Fibroblast of skin of right quadriceps (primary cell): ENCODE measurements at places on chromosomes 6 and 20.

GRCh38 chr6:82521369-82521768, 157.8 kb downstream of the TPBG start:
- DNase-seq = peak; percentile 6

DNA sequence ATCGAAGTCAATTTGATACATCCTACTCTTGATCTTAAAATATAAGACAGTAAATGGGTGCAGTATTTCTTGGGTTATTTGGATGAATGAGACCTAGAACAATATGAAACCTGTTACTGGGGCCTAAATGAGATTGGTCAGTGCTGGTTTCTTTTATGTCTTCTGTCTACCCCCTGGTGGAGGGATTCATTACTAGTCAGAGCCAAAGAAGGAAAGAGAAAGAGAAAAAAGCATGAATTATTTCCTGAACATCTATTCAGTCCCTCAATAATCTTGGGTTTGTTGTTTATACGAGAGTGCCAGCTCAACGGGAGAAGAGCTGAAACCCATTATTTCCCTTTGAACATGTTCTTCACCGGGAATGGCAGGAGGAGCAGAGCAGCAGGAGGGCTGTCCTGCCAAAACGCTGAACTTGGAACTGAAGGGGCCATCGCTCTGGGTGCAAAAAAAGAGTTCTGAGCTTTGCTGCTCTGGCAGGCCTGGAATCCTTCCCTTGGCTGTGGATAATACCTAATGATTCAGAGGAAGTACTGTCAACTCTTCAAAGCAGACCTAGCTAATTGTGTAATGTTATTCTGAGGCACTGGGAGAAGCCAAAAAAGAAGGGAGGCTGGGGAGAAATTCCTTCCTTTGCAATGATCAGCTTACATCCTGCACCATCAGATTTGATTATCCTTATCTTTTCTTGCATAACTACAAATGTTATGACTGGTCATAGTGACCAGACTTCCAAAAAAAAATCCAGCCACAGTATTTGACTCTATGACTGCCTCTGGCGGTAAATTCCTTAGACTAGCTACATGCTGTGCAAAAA, 72.0 kb downstream of the BLOC1S5 start:
- DNase-seq = peak; percentile 81

DNA sequence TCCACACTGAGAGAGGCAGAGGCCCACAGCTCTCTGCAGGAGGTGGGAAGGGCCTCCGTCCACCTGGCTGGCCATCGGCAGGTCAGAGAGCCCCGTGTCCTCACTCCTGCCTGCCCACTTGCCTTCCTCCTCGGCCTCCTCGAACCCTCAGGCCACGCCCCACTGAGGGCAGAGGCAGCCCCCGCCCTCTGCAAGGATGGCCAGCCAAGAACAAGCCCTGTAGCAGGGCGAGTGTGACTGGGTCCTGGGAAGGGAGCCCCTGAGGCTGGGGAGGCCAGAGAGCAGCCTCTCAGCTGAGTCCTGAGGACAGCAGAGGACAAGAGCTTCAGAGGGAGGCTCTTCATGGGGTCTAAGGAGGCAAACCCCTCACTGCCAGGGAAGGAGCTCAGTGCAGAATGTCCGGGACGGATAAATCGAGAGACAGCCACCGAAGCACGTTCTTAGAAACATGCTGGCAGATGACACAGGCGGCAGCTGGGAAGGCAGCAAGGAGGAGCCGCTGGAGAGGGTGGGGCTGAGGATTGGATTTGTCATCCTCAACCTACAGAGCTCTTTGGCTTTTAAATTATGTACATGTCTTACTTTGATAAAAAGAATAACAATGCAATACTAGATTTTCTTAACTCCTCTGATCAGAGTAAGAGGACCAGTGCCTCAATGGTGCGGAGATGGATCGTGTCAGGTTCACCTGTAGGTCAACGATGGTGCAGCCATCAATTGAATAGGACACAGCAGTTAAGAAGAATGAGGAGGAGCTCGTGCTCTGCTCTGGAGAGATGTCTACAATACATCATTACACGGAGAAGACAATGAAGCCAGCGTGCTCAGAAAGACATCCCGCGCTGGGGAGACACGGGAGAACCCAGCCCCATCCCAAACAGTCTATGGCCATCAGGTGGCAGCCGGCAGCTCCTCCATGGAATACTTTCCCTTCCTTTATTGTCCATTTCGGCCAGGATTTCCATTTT, 53.0 kb downstream of the GNAS-AS1 start:
- DNase-seq = no peak

DNA sequence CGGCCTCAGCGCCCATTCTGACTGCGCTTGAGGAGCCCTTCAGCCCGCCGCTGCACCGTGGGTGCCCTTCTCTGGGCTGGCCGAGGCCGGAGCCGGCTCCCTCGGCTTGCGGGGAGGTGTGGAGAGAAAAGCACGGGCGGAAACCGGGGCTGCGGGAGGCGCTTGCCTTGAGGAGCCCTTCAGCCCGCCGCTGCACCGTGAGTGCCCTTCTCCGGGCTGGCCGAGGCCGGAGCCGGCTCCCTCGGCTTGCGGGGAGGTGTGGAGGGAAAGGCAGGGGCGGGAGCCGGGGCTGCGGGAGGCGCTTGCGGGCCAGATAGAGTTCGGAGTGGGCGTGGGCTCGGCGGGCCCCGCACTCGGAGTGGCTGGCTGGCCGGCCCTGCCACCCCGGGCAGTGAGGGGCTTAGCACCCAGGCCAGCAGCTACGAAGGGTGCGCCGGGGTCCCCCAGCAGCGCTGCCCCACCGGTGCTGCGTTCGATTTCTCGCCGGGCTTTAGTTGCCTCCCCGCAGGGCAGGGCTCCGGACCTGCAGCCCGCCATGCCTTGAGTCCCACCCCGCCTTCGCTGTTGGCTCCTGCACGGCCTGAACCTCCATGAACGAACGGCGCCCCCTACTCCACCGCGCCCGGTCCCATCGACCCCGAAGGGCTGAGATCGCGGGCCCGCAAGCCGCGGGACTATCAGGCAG, 45.7 kb upstream of the MCUR1 start:
- no peak for DNase-seq

GRCh38 chr6:155818698-155819097, 363.1 kb upstream of the NOX3 start:
- no peak for DNase-seq

DNA sequence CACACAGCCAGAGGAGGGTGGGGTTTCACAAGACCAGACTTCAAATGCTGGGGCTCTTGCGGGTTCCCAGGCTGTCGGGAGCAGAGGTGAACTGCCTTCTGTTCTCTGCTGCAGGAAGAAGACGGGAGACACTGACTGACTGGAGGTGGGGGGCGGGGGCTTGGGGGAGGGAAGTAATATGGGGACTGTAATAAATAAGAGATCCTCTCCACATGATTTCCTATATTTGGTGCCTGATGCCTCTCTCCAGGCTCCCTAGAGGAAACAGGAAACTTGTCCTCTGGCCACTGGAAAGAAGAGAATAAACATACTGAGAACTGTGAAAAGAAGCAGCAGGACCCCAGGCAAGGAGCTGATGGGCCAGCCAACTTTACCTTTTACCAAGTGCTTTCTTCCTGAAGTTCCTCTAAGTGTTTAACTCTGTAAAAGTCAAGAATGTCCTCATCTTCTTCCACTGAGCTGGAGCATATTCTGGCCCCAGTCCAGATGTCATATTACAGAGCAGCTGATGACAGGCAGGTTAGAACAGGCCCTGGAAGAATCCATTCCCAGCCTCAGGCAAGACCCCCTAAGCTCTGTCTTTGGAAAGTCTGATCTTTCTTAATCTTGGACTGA, 33.2 kb upstream of the ADGRF5 start:
- DNase-seq = no peak

GRCh38 chr6:107732461-107732860, 91.7 kb downstream of the SCML4 start:
- DNase-seq = no peak

- DNase-seq = no peak
These were observed 42.4 kb downstream of the HAO1 start for GRCh38 chr20:7897781-7898364.

DNA sequence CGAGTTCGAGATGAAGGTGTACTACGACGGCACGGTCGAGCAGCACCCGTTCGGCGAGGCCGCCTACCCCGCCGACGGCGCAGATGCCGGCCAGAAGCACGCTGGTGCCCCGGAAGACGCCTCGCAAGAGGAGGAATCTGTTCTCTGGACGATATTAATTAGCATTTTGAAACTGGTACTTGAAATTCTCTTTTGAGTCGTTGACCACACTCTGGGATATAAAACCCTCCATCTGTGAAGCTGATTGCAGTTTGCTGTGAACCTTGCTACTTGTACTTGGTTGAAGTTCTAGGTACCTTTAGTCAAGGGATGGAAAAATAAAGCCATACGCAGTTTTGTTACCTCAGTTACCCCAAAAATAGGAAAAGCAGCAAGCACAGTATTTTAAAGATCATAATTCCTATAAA, 917 bp downstream of the C6orf120 start:
- DNase-seq = no peak

GRCh38 chr20:38700141-38700540, 24.1 kb upstream of the SLC32A1 start:
- no peak for DNase-seq
